Neural progenitor cell (in vitro differentiated cells): ENCODE measurements at places on chromosomes 2 and 18. TPM values are rescaled to one million over a fixed set of nuclear protein-coding genes. Genes with fewer than 3 reads are reported as not detected.

Gene TYW5
- total RNA-seq: 17.1 and 25.0 TPM in 2 replicates

Gene FOXI3
- total RNA-seq: 0.51 and 0.90 TPM in 2 replicates

Gene HOXD8
- not detected in 2 replicates for total RNA-seq

Gene PLEK
- total RNA-seq: not detected in 2 replicates

Gene CRYGC
- total RNA-seq: not detected in 2 replicates

Gene FLACC1
- total RNA-seq: not detected in 2 replicates

Gene GKN1
- total RNA-seq: not detected in 2 replicates

Gene SIX3
- 14.5 and 28.8 TPM in 2 replicates for total RNA-seq

Gene CNRIP1
- 3.7 and 5.0 TPM in 2 replicates for total RNA-seq

Gene IL1A
- total RNA-seq: 1.3 and 3.2 TPM in 2 replicates

Gene BMP10
- not detected in 2 replicates for total RNA-seq

Gene KCNG2
- total RNA-seq: 0.99 TPM in 1 of 2 replicates, not detected in the other

Gene THSD7B
- total RNA-seq: 1.2 and 2.2 TPM in 2 replicates

Gene LRRTM1
- 0.84 TPM in 1 of 2 replicates, not detected in the other for total RNA-seq

Gene GPR39
- total RNA-seq: 0.28 and 1.4 TPM in 2 replicates

Gene C2orf66
- 0.15 and 0.43 TPM in 2 replicates for total RNA-seq

Gene MOCOS
- 0.36 and 1.1 TPM in 2 replicates for total RNA-seq
